ENCODE measurements at places on chromosomes 3 and 15.

GRCh38 chr3:60703956-60704736, 547.1 kb downstream of the FHIT start:
- no peak for DNase-seq

DNA sequence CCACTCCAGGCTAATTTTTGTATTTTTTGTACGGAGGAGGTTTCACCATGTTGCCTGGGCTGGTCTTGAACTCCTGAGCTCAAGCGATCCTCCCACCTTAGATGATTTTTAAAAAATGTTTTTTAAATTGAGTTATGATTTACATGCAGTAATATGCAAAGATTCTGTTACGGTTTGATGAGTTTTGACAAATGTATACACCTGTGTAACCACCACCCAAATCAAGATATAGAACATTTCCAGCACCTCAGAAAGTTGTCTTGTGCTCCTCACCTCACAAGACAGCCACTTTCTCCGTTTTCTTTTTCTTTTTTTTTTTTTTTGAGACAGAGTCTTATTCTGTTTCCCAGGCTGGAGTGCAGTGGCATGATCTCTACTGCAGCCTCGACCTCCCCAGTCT, 4.8 kb downstream of the SLC6A6 start:
- DNase-seq: no peak

GRCh38 chr3:195133462-195133861, 137.5 kb downstream of the XXYLT1 start:
- no peak for DNase-seq

GRCh38 chr3:40173227-40173721, 136.2 kb upstream of the EIF1B start:
- no peak for DNase-seq

GRCh38 chr3:134029734-134030378, at the start of gene SLCO2A1:
Gene SLCO2A1, minus strand, starts transcription at chr3:134029925. Its CDS starts 123 bp downstream, at chr3:134029802.
- no peak for DNase-seq

GRCh38 chr15:81547521-81548132, 173.6 kb upstream of the TMC3 start:
- DNase-seq: no peak

GRCh38 chr3:127762787-127763105, 59.6 kb downstream of the MGLL start:
- DNase-seq: no peak

DNA sequence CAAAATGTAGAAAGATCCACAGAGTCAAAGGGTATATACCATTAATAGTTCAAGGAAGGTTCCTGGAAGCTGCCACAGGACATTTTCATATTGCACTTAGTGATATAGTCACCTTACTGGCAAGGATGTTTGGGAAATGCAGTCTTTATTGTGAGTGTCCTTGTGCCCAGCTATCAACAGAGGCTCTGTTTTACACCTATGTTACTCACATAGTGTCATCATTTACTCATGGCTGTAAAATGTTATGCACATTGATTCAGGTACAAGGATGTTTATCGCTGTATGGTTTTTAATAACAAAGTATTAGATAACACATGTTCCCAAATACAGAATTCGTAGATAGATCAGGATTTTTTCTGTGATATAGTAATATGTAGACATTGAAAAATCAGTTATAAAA, 50.9 kb downstream of the ZPLD1 start:
- DNase-seq: no peak

- no peak for DNase-seq
These were observed 874 bp downstream of the INO80 start for GRCh38 chr15:41115161-41115651.

DNA sequence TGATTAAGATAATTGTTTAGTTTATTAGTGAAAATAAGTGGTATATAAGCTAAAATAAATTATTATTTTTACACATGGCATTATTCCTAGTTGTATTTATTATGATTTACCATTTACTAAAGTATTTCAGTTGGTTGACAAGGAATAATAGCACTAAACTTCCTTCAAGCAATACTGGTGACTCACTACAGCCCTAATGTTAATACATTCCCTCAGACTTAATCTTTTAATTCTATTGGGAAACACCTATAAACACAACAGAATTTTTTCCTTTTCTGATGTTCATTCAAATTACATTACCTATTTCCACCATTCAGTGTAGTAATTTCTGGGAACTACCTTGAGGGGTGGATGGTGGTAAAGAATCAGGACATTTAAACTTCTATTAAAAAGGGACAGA, 264.0 kb downstream of the TIGIT start:
- DNase-seq: no peak

DNA sequence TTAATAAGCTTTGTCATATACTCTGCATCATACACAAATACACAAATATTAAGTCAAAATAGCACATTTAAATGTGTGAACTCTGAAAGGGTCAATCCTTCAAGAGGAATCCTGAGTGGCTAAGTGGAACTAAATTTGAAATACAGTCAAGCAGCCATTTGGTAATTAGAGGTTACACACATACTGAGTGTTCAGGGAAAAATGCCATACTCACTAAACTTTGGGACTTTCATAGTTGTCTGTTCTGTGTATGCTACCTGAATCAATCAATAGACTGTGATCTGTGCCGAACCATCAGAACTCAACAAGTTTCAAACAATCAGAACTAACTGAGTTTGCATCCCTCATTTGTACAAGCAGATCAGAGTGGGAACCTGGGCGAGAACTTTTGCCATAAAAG, 15.3 kb downstream of the ANKRD28 start:
- DNase-seq: no peak

GRCh38 chr3:124347418-124347817, 355.5 kb upstream of the ROPN1 start:
- DNase-seq: no peak

DNA sequence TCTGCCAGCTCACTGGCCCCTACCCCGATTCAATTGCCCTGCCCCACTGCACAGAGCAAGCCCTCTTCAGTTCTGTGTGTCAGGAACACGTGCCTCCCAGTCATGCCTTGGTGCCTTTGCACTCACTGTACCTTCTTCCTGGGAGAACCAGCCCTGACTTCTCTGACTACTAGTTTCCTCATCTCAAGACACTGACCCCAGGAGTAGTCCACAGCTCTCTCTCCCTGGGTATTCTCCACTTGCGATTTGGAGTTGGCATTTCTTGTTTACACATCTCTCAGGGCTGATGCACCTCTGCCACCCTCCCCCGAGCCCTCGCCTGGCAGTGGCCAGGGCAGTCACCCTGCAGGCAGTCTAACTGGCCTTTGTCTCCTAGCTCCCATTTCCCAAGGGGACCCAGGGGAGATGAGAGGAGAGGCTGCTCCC, 5.7 kb downstream of the CISH start:
- no peak for DNase-seq

- DNase-seq: no peak
These were observed 802.6 kb downstream of the FHIT start for GRCh38 chr3:60448696-60449095.

GRCh38 chr3:16961621-16962205, 77.0 kb downstream of the PLCL2 start:
- DNase-seq: no peak

DNA sequence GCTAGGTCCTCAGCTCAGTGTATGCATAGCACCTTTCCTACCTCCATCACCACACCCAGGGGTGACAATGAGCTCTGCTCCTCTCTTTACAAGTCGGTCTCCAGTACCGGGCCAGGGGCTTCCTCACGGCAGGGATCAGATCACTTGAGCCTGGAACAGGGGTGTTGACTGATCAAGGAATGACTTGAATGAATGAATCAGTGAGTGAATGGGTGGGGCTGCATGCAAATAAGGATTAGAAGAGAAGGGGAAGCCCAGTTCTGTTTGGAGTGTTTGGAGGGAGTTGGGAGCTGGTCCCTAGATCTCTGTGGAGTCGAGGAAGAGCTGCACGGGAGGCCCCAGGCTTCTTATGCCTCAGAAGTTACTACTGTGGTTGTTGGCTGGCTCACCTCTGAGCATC, 87.0 kb downstream of the TMEM266 start:
- no peak for DNase-seq

- DNase-seq: no peak
These were observed 84.7 kb downstream of the ADAMTS17 start for GRCh38 chr15:100256970-100257650.

DNA sequence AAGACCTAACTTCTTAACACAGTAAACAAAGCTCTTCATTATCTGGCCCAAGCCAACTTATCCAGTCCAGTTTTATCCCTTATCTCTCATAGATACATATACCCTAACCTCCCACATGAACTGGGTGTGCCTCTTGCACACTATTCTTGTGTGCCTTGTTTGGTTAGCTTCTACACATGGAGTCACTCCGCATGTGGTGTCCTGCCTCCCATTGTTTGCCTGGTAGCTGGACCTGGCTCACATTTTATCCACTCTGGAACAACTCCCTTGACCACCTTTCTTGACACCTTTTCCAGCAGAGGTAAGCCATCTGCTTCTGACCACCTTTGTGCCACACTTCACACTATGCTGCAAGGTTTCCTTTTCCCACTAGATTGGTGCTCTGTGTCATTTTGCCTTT, 15.2 kb downstream of the TIPARP start:
- no peak for DNase-seq

- DNase-seq: no peak
These were observed 23.4 kb downstream of the DPP8 start for GRCh38 chr15:65494076-65494475.

GRCh38 chr3:133504736-133505135, 68.8 kb upstream of the CDV3 start:
- no peak for DNase-seq

- DNase-seq: no peak
These were observed 63.1 kb downstream of the VGLL4 start for GRCh38 chr3:11580645-11581044.

DNA sequence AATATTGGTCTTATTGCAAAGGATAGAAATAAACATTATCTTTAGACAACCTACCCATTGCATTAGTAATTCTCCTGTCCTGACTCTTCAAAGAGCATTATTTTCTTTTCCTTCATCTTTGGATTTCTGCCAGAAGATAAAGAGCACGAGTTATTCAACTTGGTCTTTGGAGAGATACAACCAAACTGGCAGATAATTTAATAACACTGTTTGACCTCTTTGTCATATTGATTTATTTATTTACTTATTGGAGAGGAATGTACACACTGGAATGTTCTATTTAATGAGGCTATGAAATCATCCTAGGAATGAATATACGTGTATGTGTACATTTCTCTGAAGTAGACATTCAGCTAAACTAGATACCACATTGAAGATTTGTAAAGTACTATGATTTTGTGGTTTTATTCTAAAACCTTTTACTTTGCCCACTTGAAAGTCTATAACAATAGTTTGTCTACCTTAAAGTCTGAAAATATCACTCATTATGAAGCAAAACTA, 462.1 kb downstream of the C3orf38 start:
- no peak for DNase-seq

DNA sequence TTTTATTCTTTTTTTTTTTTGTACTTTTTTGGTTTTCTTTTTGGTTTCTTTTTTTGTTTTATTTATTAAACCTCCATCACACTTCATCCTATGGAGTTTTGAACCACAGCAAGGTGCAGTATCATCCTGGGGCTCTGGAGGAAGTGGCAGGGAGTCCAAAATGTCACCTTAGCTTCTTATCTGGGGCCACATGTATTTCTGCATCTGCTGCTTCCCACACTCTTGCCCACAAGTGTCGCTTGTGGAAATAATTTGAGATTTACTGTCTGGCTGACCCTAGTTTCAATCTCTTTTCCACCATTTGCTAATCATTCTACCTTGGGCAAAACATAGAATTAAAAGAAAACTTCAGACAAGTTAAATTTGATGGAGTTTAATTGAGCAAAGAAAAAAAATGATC, 6.4 kb downstream of the OPA1 start:
- no peak for DNase-seq

- DNase-seq: no peak
These were observed 122.3 kb upstream of the PRR20G start for GRCh38 chr3:127410137-127410488.

DNA sequence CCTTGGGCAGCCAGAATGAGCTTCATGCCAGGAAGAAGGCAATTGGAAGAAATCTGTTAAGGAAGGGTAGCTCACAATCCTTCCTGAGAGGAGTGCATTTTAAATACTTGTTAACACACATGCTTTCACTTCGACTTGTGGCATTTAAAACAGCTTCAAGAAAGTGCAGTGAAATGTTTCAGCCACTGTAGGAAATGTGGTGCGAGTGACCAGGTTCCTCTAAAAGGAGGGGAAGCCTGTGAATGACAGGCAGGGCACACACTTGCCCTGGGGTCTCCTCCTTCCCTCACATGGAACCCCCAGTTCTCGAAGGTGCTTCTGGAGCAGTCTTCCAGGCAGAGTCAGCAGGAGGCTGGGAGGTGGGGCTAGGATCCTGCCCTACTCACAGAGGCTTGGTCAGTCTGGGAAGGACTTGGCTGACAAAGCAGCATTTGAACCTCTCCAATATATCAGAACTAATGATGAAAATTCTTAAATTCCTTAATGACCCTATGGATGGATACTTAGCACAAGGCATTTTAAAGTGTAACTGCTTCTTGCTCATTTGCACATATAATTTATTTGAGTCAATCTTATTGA, 358.6 kb downstream of the CHST2 start:
- DNase-seq: no peak

DNA sequence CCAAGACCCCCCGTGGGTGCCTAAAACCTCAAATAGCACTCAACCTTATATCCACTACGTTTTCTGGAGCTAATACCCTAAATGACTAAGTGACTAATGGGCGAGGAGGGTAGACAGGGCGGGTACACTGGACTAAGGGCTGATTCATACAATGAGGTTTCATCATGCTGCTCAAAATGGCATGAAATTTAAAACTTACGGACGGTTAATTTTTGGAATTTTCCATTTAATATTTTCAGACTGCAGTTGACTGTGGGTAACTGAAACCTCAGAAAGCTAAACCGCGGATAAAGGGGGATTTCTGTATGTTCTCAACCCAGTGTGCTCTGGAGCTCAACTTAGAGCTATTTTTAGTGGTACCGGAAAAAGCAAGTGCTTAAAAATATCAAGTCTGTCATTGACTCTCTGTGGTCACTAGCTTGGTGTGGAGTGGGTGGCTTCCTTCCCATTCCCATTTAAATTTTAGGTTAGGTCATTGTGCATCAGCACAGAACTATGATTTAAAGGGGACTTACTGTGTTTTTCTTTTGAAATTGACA, 72.9 kb downstream of the LRRC28 start:
- DNase-seq: no peak

DNA sequence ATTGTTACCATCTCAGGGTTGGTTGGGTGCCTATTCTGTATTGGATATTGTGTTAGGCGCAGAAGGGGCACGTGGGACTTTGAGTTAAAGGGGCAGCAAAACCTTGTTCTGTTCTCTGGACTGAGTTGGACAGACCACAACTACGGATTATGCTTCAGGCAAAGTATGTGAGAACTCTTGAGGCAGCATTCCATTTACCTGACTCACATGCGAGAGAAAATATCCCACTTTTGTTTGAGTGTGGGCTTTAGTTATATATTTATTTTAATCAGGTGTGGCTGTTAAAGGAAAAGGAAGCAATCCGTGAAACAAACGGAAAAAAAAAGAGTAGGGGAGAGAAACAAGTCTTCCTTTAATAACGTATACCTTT, 627 bp upstream of the PLS1 start:
- DNase-seq: no peak

GRCh38 chr3:193078996-193079753, 161.5 kb upstream of the MB21D2 start:
- DNase-seq: no peak
